CD4-positive, alpha-beta T cell treated with Interleukin-6 at 100 ng/mL for 8 hours (primary cell): ENCODE measurements at places on chromosomes 3 and 15.

DNA sequence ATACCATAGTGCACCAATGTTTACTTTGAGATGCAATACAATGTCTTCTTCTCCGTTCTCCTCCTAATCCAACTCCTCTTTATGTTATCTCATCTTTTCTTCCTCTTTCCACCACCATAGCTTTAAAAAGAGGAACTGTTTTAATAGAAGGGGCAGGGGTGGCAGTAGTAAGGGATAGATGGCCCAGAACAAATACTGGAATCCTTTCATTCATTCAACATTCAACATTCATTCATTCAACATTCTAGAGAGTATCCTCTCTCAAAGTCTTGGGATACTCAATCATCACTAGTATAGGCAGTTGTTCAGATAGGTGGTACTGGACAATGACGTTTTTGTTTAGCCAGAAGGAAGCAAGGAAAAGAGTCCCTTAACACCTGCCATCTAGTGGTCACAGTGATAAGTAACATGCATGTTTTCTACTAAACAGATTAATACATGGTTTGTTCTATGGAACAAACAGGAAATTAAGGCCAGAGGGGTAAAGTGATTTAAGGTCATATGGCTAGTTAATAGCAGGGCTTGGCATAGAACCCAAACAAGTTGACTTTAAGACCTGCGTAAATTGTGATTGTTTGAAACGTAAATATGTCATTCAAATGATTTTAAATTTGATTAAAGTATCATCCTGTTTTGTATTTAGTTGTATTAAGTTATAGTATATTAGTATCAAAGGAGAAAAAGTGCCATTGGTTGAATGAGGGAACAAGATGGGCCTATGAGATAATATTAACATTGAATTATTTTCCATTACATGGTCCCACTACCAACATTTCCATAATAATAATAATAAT, 26.9 kb upstream of the EHHADH start:
- peak; percentile 2 for DNase-seq

DNA sequence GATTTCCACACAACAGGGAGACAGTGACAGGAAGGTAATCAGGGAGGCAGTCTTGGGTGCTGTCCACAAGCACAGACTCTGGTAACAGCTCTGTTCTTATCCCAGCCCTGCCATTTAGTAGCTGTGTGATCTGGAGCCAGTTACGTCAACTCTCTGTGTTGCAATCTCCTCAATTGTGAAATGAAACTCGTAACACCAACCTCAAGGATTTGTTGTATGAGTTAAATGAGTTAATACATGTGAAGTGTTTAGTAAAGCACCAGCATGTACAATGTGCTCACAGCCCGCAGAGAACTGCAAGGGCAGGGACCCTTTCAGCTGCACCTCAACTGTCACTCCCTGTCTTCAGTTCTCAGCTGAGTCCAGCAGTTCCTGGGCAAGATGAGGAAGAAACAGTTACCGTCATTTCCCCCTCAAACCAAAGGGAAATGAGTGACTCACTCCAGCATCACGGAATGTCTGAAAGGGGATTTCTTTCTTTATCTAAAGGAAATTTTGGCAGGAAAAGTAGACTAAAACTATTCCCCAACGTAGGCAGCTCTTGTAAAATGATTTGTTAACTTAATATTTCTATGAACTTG, 39.9 kb upstream of the MB21D2 start:
- DNase-seq: peak; percentile 1

- DNase-seq: no peak
Observed at GRCh38 chr3:26237036-26237682, 385.4 kb upstream of the LRRC3B start.

- no peak for DNase-seq
Observed at GRCh38 chr3:186669378-186670084, 3.7 kb downstream of the HRG start.

DNA sequence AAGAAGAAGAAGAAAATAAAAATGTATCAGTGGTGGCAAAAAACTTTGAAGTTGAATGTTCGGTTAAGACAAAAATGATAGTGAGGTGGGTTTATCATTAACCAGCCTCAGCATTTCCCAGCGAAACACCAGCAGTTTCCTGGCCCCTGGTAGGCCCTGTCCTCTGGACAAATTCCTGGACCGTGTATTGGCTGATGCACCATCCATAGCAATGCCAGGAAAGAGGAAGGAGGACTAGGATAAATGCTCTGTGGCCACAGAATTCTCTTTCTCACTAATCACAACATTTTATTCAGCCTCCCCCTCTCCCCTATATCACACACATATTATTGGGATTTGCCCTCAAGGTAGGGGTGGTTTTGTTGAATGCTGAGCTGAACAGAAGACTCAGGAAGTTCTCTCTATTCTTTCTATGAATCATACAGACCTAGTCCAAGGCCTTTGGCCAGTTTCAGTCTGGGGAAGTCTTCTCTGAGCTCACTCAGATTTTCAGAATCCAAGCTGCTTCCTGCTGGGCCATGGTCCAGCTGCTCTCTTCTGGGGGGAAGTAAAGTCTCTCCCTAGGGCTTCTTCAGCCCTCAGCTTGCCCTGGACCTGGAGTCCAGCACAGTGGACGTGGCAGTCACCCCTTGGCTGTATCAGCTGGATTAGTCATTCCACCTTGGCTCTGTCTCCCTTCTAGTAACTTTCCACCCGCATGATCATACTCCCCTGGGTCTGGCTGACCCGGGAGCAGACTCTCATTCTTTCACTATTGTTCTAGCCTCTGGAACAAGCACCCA, 27.6 kb downstream of the SLC28A1 start:
- no peak for DNase-seq

- DNase-seq: no peak
Observed at GRCh38 chr15:40388941-40389823, 6.7 kb downstream of the KNSTRN start.

GRCh38 chr3:193737191-193737751, 144.3 kb downstream of the OPA1 start:
- no peak for DNase-seq

DNA sequence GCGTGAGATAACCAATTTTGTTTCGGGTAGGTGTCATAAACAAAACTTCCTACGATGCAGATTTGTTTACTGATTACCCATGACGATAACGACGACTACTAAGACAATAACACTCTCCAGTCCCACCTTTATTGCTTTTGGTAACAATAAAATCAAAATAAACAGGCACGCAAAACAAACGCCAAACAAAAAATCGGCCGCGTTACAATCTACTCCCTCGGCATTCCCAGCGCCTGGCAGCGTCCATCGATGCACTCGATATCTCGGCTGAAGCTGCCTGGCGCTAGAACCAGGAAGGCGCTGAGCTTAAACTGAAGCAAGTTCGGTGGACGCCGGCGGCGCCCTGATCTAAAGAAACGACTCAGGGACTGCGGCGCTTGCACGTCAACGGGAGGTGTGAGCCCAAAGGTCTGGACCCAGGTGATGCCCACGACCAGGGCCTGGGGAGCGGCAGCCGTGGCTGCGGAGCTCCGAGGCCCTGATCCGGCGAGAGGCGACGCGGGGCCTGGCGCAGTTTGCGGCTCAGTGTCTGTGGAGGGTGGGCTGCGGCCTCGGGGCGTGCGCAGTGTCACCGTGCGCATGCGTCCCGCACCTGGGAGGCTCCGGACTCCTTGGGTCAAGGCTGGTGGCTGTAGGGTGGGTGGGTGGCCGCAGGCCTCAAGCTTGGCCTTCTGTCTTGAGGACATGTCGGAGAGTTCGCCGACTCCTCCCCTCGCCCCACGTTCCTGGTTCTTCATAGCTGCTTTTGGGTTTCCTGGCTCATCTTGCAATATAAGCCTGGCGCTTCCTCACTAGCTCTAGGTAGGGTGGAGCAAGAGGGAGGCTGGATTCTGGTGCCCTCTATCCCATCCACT, at the start of gene RSRC1:
RSRC1 (plus strand) TSS at position 286 of the 854 bp plus-strand sequence. CDS start 12,016 bp downstream, outside the sequence.
- DNase-seq: peak; percentile 72

DNA sequence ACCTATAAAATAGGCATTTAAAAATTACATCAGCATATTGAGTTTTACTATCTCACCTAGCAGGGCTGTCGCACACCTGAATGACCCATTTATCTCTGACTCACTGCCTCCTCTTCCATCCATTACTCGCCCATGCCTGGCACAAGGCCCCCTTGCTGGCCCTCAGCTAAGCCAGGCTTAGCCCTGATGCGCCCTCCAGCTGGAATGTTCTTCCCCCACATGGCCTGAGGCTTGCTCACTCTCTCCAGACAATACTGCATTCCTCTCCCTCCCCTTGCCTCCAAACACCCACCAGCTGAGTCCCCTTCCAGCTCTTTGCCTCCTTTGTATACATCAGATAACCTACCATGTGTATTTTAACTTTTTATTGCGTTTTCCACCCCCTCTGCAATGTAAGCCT, 7.2 kb downstream of the SH3BP5 start:
- no peak for DNase-seq

- DNase-seq: no peak
Observed at GRCh38 chr3:174089592-174089991, 692.0 kb downstream of the NLGN1 start.

DNA sequence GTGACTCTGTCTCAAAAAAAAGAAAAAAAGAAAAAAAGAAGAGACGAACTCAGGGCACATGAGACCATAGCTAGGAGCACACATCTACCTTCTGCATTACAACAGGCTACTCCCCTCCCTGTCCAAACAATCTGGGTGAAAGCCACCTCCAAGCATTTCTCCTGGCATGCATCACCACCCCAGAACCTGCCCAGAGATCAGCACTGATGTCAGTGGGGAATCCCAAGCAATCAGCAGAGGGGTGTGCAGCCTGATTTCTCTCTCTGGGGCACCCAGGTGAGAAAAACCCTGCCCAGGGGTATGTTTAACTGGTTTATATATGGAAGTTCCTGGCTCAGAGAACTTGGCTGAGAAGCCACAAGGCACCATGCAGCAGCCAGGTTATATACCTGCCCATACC, 59.4 kb downstream of the CDC25A start:
- no peak for DNase-seq

GRCh38 chr3:30934208-30934550, 39.7 kb upstream of the GADL1 start:
- DNase-seq: peak; percentile 5

- DNase-seq: no peak
Observed at GRCh38 chr3:194282436-194283122, 68.5 kb downstream of the CPN2 start.

DNA sequence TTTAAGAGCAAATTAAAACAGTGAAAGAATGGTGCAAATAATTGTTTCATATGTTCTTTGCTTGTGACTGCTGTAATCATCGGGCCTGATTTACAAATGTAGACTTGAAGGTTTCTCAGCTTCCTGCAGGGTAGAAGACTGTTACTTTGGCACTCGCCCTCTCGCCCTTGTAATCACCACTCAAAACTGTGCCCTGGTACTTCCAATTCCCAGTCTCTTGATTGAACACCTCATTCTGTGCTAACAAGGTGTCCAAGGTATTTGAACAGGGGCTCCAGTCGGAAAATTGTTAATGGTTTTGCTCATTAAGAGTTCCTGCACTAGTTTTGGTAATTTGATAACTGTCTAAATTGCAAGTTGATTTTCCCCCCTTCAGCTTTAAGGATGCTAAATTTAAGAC, 209.5 kb downstream of the ZIC1 start:
- DNase-seq: no peak

DNA sequence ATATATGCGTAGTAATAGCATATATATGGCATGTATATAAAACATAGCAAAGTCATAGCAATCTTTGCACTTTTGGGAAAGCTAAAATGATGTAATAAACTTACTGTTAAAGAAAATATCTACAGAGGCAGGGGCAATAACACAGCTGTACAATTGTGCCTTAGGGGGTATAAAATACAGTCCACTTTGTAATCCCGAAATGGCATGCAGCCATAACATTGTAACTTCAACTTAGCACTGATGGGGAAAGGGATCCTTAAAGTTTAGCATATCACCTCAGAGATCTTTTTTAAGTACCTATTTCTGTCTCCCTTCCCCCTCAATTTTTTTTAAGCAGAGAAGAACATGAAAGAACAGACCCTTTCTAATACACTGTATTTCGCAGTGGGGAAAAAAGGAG, 40.8 kb downstream of the PLD1 start:
- DNase-seq: no peak

GRCh38 chr3:166457382-166457781, 620.2 kb upstream of the BCHE start:
- DNase-seq: no peak

DNA sequence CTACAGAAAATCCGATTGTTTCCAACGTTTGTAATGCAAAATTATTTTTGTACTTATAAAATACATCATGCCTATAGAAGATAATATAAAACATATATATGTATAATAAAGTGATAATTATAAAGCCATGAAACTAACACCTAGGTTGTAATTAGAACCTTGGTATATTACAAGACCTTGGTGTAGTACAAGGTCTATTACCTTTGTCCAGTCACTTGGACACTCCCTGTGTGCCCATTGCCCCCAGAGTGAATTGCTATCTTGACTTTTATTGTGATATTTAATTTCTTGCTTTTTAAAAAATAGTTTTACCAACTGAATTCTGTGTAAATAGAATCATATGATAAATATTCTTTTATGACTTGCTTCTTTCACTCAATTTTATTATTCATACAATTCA, 20.7 kb upstream of the TNFSF10 start:
- no peak for DNase-seq

DNA sequence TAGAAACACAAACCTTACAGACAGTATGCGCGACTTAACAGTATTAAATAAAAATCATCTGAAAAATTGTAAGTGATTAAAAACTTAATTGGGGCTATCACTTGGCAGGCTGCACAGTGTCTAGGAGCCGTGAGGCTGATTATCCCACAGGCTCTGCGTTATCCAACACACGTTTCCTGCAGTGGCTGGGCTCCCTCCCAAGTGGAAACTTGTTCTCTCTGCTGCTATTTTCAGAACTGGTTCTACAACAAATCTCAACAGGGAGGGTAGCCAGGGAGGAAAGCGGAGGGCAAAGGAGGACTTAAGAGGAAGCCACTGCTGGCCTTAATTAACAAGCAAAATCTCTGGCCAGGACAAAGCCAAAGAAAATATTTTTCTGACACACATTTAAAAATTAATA, 555.2 kb downstream of the MAGI1 start:
- DNase-seq: no peak

DNA sequence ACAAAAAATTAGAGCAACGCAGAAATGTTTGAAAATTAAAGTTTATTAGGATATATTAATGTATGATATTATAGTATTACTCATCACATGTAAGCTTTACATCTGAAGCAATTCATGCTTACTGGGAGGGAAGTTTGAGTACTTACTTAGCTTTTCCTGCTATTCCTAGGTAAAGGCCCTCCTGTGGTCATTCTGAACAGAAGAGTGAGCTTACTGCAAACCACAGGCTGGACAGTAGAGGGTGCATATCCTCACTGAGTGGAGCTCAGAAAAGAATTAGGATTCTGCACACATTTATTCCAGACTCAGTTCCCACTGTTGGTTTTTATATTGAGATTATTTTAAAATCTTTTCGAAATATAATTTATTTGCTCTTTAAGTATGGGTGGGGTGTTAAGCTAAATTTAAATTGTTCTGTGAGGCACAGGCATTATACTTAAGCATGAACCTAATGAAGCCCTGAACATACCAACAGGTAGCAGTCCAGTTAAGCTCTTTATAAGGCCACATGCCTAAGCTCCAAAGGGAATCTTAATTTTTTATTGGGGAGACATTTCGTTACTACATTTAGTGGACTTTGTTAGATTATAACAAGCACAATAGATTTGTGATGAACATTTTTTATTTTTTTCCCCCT, 10.2 kb downstream of the MRPS22 start:
- DNase-seq: no peak
